T-helper 17 cell (primary cell): ENCODE measurements at places on chromosomes 11 and 22.

DNA sequence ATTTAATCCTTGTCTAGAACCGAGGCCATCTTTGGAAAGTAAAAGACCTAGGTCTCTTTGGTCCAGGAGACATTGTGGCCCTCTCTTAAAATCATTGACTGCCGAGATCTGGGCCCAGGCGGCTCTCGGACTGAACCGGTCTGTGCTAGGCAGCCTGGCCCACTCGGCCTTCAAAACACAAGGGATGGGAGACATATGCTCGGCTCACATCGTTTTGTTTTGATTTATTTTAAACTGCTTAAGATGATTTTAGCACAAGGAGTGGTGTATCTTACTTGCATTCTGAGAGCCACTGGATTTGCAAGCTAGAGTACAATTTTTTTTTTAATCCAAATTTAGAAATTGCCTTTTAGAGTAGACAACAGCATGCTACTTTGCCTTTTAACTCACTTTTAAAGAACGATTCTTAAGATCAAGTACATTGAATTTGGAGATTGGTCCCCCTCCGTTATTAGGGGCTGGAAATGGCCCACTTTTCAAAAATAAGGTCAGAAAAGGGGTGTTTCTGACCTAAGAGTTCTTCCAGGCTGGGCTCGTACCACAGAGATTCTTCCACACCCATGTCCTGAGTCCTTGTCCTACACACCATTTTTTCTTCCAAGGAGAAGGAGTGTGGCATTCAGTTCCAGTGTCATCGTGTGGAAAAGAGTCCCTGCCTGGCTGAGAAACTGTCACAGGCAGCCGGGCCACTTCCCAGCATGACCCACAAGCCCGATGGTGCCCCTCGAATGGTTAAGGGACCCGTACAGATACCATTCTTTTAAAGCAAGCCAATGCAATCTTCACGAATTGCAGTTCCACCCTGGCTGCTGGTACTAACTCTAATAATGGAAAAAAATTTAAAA is 80.5 kb upstream of the WNT7B start:
- DNase-seq = no peak

- DNase-seq = no peak
These were observed 40.2 kb downstream of the TBX1 start for GRCh38 chr22:19800761-19801244.

GRCh38 chr11:5238486-5238885 is 4.2 kb upstream of the HBD start:
- no peak for DNase-seq

GRCh38 chr11:65858681-65859087 is 704 bp upstream of the CFL1 start:
- no peak for DNase-seq

DNA sequence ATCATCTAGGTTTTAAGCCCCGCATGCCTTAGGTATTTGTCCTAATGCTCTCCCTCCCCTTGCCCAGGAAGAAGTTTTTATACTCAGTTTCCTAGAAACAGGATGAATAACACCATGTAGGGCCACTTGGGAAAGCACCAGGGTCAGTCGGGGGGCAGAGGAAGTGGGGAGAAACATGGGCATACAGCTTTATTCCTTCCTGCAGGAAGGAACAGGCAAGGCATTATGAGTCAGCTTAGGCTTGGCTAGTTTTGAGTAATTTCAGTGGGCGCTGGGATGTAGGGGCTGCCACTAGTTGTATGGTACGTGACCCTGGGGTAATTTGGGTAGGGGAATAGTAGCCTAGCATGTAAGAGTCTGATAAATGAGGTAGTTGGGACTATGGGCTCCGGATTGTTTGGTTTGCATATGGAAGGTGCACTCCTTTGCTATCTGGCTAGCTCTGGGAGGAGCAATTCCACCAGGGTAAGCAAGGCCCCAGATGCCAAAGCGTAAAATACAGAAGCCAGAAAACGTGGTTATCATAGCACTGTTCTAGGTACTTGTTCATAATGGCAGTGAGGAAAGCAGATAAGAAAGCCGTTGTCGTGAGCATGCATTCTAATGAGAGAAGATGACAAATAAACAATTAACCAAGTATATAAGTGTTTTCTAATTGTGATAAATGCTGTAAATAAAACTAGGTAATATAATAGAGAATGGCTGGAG is 24.8 kb downstream of the ACER3 start:
- DNase-seq = no peak

DNA sequence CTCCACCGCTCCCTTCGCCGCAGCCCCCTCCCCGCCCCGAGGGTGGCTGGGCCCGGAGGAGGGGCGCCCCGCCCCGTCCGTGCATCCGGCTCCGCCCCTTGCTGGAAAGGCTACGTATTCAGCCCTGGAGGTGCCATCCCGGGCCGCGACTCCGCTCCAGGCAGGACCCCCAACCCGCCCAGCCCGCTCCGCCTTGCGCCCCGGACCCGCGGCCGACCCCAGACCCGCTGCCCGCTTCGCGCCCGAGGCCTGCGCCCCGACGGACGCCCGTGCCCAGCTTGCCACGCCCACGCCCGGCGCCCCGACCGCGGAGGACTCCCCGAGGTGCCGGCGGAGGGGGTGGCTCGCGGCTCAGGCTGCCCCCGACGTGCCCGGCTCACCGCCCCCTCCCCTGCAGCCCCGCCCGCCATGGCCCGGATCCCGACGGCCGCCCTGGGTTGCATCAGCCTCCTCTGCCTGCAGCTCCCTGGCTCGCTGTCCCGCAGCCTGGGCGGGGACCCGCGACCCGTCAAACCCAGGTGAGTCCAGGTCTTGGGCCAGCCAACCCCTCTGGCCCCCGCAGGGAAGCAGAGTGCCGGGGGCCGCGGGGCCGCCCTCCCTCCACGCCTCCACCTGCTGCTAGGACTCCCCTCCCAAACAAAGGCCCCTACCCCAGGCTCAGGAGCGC is at the start of gene ADM2:
Gene ADM2 (plus strand): TSS at position 104 of the 667 bp plus-strand sequence. CDS start 305 bp downstream, at position 409.
- DNase-seq = peak; percentile 60

DNA sequence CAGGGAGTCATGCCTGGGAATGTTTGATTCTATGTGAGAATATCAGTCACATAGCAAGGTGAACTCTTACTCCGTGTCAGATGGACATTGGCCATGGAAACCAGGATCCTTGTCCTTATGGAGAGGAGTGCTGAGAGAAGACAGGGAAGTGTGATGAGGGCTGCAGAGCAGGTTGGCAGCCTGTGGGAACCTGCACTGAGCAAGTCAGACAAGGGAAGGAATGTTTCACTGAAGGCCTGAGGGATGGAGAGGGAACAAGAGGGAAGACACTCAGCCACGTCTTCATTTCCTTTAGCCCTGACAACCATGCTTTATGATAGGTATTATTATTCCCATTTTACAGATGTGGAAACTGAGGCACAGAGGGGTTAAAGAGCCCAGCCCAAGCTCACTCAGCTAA is 38.4 kb upstream of the HORMAD2 start:
- DNase-seq = no peak

DNA sequence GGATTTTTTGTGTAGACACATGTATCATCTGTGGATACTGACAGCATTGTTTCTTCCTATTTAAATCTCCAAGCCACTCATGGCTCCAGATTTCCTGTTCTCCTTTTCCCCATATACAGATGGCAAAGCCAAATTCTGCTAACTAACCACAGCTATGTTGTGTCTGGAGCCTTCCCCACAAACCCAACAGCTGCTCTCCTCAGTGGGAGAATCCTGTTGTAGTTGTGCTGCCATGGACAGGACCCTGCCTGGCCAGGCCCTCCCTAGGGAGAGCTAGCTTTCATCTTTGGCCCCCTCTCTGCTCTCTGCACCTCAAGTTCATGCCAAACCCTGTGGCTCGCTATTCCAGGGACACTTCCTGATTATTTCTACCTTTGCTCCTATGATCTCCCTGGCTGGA is 106.4 kb upstream of the CCDC90B start:
- DNase-seq = no peak

GRCh38 chr11:99260696-99261095 is 239.9 kb downstream of the CNTN5 start:
- DNase-seq = no peak

- no peak for DNase-seq
These were observed 75.8 kb upstream of the SESN3 start for GRCh38 chr11:95306801-95307200.

GRCh38 chr11:44788536-44789261 is 61.9 kb downstream of the TSPAN18 start:
- DNase-seq = no peak

DNA sequence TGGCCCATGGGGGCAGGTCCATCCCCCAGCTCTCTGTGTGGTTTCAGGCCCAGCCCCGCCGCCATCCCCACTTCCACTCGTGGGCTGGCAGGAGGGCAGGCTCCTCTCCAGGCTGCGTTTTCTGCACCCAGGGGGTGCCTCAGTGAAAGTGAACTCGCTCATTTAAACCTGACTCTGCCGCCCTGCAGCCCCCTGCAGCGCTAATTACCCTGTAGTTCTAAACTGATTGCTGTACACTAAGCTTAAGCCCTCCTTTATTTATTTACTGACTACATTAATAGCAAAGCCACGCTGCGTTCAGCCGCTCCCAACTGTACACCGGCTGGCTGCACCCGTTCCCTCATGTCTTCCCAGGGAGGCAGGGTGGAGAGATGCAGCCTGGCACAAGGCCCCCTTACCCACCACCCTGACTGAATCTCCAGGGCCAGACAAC is 36.6 kb upstream of the NNMT start:
- no peak for DNase-seq

- no peak for DNase-seq
These were observed 1503.9 kb upstream of the TENM4 start for GRCh38 chr11:80944758-80945157.

- DNase-seq = no peak
These were observed 38.9 kb downstream of the ZNF195 start for GRCh38 chr11:3340025-3340424.

GRCh38 chr11:84164728-84165127 is 878.6 kb upstream of the CCDC90B start:
- no peak for DNase-seq

DNA sequence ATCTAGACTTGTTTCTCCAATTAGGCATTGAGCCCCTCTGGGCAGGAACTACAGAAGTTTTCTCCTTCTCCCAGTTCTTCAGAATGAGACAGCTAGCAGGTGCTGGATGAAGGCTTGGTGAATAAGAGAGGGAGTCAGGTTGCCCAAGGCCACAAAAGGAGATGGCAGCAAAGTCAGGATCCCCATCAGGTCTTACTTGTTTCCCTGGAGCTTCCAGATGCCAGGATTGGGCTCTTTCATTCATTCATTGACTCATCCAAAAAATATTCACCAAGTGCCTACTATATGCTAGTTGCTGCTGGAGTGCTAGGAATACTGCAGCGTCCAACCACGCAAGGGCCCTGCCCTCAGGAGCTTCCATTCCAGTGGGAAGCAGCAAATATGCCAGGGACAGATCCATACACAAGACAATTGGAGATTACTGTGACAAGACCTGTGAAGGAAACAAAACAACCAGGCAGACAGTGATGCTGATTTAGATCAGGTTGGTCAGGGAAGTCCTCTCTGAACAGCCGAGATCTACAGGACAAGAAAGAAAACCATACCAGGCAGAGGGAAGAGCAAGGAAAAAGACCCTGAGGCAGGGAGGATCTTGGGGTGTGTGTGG is 24.6 kb upstream of the LMO1 start:
- no peak for DNase-seq

GRCh38 chr11:57368106-57368844 is 12.7 kb downstream of the PRG3 start:
- DNase-seq = no peak

DNA sequence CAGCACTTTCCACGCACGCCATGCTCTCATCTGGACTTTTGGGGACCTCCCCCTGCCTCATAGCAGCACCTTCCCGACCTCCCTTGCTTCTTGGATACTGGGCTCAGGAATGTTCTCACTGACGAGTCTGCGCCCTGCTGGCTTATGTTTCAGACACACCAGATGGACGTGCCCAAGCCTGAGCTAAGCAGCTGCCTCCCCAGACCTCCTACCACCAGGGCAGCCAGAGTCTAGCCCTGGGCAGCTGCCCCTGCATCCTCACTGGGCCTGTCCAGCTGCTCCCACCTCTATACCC is 13.2 kb upstream of the RGL4 start:
- no peak for DNase-seq

DNA sequence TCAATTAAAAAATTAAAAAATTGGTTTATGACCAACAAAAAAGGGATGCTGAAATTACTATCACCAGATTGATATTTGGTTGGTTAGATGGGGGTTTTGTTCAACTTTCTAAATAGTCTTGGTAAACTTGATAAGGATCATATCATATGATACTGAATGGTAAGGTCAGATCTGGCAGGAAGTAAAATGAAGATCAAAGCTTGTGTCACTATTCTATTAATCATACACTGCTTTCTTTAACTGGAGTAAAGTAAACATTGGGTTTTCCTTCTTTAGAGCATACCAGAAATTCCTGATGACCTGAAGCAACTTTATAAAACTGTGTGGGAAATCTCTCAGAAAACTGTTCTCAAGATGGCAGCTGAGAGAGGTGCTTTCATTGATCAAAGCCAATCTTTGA is 40.2 kb downstream of the RRM1 start:
- no peak for DNase-seq

DNA sequence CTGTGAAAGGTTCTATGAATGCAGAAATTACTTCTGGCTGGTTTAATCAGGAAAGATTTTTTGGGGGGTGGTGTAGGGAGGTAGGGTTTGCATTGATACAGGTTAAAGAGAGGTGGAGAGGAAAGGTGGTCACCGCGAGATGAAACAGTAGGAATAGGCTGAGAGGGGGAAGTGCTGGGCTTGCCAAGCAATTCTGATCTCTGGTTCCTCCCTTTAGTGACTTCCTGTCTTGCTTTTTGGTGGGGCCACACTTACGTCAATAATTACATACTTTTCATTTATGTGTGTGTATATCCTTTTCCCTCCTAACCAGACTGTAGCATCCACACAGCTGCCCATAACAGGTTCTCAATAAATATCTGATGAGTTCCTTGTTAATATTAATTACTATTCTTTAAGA is 120.0 kb downstream of the CTNND1 start:
- DNase-seq = no peak

GRCh38 chr11:126392633-126393013 is 37.1 kb downstream of the ST3GAL4 start:
- no peak for DNase-seq

DNA sequence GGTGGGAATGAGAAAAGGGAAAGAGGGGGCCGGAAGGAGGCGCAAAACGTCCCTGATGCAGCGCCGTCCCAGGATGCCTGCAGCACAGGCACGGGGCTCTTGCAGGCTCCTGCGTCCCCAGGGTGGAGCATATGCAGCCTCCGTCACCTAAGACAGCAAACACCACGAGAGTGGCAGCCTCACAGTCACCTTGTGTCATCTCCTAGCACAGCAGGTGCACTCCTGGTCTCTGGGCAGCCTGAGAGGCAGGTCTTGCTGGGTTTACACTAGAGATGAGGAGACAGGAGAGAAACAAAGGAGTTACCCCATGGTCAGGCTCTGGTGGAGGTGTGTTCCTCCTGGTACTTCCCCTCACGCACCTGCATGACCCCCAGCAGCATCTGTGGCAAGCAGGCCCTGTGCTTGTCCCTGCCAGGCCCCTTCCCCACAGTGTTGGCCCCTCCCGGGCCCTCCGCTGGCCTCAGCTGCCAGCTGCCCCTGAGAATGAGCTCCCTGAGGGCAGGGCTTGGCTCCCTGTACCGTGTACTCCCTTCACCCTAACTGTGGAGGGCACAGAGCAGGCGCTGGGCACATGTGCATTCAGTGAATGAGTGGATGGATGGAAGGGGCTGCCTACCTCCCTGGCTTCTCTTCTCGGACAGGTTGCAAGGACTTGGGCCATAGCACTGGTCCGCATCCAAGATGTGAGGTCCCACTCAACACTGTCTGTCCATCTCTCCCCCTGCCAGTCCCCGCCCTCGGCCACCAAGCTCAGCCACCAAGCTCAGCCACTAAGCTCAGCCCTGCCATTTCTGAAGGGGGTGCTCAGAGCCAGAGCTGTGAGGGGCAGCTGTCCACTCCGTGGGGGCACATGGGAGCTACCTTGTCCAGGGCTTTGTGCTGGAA is 988.6 kb downstream of the BRD1 start:
- no peak for DNase-seq
